Regular cardiac myocyte (primary cell): ENCODE measurements at places on chromosomes 4 and X. TPM values are rescaled to one million over a fixed set of nuclear protein-coding genes. Genes with fewer than 3 reads are reported as not detected.

GPR34 gene
- not detected in 2 replicates for total RNA-seq

GAGE12J gene
- total RNA-seq: not detected in 2 replicates

FAT4 gene
- total RNA-seq: 4.4 and 11.6 TPM in 2 replicates

ADH1A gene
- total RNA-seq: not detected in 2 replicates

TCEAL1 gene
- total RNA-seq: 16.9 and 28.5 TPM in 2 replicates

GPR50 gene
- total RNA-seq: not detected in 2 replicates

PLAC8 gene
- 0.28 and 0.38 TPM in 2 replicates for total RNA-seq

ZCCHC18 gene
- 0.19 and 3.1 TPM in 2 replicates for total RNA-seq

CT45A3 gene
- total RNA-seq: not detected in 2 replicates

PPP4R3C gene
- not detected in 2 replicates for total RNA-seq

SLC2A9 gene
- 2.1 and 3.4 TPM in 2 replicates for total RNA-seq

AR gene
- 1.5 and 2.8 TPM in 2 replicates for total RNA-seq

UBQLN2 gene
- total RNA-seq: 5.1 and 10.2 TPM in 2 replicates

GLUD2 gene
- total RNA-seq: 1.1 and 1.2 TPM in 2 replicates

ARHGEF6 gene
- total RNA-seq: 6.3 and 18.0 TPM in 2 replicates

RAB40A gene
- 0.19 and 0.28 TPM in 2 replicates for total RNA-seq

LAP3 gene
- total RNA-seq: 152 and 155 TPM in 2 replicates

DDX60 gene
- total RNA-seq: 13.2 and 26.2 TPM in 2 replicates

SLC34A2 gene
- under 0.01 and 0.28 TPM in 2 replicates for total RNA-seq

HELT gene
- total RNA-seq: not detected in 2 replicates

MND1 gene
- 1.4 and 10.2 TPM in 2 replicates for total RNA-seq

CLCN4 gene
- 3.1 and 3.9 TPM in 2 replicates for total RNA-seq

PDGFRA gene
- total RNA-seq: 295 and 354 TPM in 2 replicates

TGIF2LX gene
- not detected in 2 replicates for total RNA-seq

SMIM10 gene
- 5.4 and 7.3 TPM in 2 replicates for total RNA-seq

GAB3 gene
- total RNA-seq: 7.3 and 20.0 TPM in 2 replicates

BANK1 gene
- total RNA-seq: 0.19 and 0.28 TPM in 2 replicates

APOOL gene
- total RNA-seq: 8.1 and 9.0 TPM in 2 replicates

IBSP gene
- total RNA-seq: 0.19 and 0.56 TPM in 2 replicates

KLHL34 gene
- total RNA-seq: under 0.01 TPM in 2 replicates

LPAR4 gene
- total RNA-seq: under 0.01 and 0.19 TPM in 2 replicates

SASH3 gene
- total RNA-seq: not detected in 2 replicates

ZFYVE28 gene
- 8.8 and 11.3 TPM in 2 replicates for total RNA-seq

MTCP1 gene
- total RNA-seq: 2.5 and 5.2 TPM in 2 replicates

BEX3 gene
- 284 and 308 TPM in 2 replicates for total RNA-seq

RS1 gene
- not detected in 2 replicates for total RNA-seq

CXCL5 gene
- 2.7 and 7.6 TPM in 2 replicates for total RNA-seq

MAGEB2 gene
- total RNA-seq: not detected in 2 replicates
